Uterine smooth muscle cell (primary cell): ENCODE measurements at places on chromosomes 7 and 10. TPM values are rescaled to one million over a fixed set of nuclear protein-coding genes. Genes with fewer than 3 reads are reported as not detected.

The PRR15 gene
- total RNA-seq = 0.22 and 0.87 TPM in 2 replicates

The DEPP1 gene
- 0.44 and 2.0 TPM in 2 replicates for total RNA-seq

The FEZF1 gene
- total RNA-seq = not detected in 2 replicates

The SEC23IP gene
- total RNA-seq = 22.0 and 24.5 TPM in 2 replicates

The SPDYE5 gene
- 0.11 and 0.12 TPM in 2 replicates for total RNA-seq

The SERPINE1 gene
- total RNA-seq = 410 and 462 TPM in 2 replicates

The EPO gene
- not detected in 2 replicates for total RNA-seq

The LOXL4 gene
- 39.8 and 129 TPM in 2 replicates for total RNA-seq

The NPTX2 gene
- total RNA-seq = 0.12 and 0.44 TPM in 2 replicates

The TNPO3 gene
- total RNA-seq = 76.5 and 90.9 TPM in 2 replicates

The C10orf53 gene
- under 0.01 TPM in 1 of 2 replicates, not detected in the other for total RNA-seq

The SEMA3A gene
- 19.1 and 113 TPM in 2 replicates for total RNA-seq

The ANKRD61 gene
- total RNA-seq = 0.44 TPM in 1 of 2 replicates, not detected in the other

The NEURL1 gene
- 0.22 and 1.00 TPM in 2 replicates for total RNA-seq

The PIK3CG gene
- total RNA-seq = not detected in 2 replicates

The LRRC4 gene
- under 0.01 and 0.22 TPM in 2 replicates for total RNA-seq

The HABP2 gene
- total RNA-seq = not detected in 2 replicates

The ANKRD7 gene
- 1.5 and 1.9 TPM in 2 replicates for total RNA-seq

The AZGP1 gene
- total RNA-seq = 0.33 TPM in 1 of 2 replicates, not detected in the other

The PALD1 gene
- under 0.01 and 0.11 TPM in 2 replicates for total RNA-seq
